ENCODE measurements at places on chromosomes 3 and 15. TPM values are rescaled to one million over a fixed set of nuclear protein-coding genes. Genes with fewer than 3 reads are reported as not detected.
A peak's percentile ranks its signal among the peaks of the same experiment; 100 is the strongest.

BNC1 gene
- not detected for total RNA-seq

DNA sequence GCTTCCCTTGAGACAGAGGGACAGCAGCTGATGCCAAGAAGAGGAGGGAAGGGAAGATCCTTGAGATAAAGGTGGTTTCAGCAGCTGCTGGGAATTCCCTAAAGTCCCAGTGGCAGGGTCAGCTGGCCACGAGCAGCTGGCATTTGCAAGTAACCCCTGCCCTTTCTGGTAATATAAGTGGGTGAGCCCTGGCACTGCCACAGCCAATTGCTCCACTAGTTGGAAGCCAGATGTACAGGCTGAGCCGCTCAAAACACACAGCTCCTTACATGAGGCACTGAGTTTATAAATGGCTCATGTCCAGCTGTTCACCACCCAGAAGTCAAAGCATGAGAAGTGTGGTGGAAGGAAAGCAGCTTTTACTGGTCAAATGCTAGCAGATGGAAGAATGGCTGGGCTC lies 35.4 kb downstream of the PRR20G start:
- DNase-seq, result no peak

DNA sequence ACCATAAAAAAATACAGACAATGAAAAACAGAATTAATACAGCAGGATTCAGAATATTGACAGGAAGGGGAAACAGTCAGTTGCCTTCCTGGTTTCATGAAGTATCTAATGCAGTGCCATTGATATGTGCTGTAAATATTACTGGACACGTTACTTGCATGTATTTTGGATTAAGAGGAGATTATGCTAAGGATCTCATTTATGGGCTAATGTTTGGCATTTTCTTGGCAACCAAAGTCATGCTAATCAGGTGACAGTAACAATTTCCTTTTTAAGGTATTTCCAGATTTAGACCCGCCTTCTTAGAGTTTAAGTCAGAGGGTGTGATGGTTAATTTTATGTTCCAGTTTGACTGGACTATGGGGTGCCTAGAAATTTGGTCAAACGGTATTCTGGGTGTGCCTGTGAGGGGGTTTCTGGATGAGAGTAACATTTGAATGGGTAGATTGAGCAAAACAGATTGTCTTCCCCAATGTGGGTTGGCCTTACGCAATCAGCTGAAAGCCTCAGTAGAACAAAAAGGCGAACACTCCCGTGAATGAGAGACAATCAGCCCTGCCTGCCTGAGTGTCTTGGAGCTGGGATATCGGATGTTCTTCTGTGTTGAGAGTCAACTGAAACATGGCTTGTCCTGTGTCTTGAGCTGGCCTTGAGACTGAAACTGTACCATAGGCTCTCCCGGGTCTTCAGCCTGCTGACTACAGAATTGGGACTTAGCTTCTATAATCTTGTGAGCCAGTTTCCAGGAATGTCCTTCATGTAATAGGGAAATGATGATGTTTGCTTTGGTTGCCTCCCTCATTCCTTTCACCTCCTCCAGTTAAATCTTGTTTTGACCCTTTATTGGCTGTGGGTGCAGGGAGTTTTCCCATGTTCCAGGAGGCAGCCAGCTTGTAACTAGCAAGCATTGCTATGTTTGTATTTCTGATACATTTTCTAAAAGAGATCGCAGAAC lies 10.5 kb downstream of the SQOR start:
- DNase-seq, result no peak

DNA sequence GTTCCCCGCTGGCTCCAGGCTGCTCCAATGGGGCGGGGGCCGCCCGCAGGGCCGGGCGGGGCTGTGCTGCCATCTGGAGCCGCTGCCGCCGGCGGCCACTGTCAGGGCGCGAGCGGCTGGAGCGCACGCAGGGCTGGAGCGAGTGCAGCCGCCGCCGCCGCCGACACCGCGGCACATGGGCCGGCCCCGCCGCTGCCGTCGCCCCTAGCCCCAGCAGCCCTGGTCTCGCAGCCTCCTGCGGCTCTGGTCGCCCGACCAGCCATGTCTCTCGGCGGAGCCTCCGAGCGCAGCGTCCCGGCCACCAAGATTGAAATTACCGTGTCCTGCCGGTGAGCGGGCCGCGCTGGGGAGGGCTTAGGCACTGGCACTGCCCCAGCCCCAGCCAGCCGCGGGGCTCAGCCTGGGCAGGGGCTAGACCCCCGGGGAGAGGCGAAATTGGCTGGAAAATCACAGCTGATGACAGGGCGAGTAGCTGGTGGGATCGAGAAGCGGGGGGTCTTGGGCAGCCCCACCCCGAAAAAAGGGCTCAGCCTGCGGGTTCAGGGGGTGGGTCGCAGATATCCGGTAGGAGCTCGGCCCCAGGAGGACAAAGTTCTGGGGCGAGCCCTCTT lies at the start of gene CPNE9:
CPNE9 (plus strand) TSS at position 98 of the 611 bp plus-strand sequence; CDS start at position 262, 164 bp downstream.
- no peak for DNase-seq

- no peak for DNase-seq
Measured at GRCh38 chr15:62469478-62469873, 304.4 kb upstream of the C2CD4B start.

DNA sequence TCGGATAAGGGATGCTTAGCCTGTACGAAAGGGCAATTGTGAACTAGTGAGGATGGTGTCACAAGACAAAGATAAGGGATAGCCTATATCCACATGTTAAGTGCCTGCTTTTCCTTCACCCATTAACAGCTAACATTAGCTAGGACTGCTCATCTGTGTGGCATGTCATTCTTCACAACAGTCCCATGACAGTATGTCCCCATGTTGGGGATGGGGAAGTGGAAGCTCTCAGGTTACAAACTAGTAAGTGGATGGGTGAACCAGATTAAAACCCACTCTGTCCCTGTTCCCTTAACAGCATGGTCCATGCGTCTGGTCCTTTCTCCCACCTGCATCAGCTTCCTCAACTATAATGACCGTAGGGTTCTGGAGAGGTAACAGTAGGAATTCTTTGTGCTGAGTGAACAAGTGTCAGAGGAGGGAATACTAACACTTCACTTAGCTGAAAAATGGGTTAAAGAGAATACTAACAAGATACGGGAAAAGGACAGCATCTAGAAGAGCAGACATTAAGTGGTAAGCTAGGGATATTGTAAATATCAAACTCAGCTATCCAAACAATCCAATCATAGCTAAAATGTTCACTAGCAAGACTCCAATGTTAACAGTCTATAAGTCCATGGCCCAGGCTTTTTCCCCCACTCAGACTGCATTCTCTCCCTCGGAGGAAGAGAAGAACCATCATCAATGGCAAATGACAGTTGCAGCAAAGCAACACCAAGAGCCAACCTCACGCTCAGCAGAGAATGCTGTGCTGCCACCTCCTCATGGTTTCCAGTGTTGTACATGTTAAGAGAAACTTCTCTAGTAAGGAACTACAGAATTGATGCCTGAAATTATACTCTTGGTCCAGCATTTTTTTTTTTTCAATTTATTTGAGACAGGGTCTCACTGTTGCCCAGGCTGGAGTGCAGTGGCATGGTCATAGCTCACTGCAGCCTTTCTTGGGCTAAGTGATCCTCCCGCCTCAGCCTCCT lies 5.0 kb downstream of the RPLP1 start:
- no peak for DNase-seq

DNA sequence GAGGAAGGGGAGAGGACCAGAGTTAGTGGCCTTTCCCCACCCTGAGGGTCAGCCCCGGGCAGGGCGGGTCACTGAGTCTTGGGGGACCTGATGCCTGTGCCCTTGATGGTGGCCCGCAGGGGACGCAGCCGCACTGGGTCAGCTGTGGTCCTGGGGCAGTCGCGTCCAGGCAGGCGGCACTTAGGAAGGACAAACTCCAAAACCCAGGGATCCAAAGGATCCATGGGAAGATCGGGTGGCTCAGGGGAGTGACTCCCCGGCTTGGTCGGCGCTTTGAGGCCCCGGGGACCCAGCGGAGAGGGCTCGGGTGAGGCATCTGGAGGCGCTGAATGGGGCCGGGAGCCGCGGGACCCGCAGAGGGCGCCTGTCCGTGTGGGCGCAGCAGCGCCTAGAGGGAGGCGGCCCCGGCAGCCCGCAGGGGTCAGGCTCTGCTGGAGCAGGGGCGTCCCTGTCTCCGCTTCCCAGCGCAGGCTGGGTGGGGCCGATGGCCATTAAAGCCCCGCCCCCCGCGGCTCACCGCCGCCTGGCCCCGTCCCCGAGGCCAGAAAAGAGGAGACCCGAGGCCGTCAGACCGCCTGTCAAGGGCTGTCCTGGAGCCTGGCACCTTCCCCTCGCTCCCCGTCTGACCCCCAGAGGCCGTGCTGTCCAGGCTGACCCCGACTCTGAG lies 17.5 kb downstream of the CIDEC start:
- DNase-seq, result no peak

GRCh38 chr3:100999160-100999559 lies 5.9 kb upstream of the ABI3BP start:
- no peak for DNase-seq

DNA sequence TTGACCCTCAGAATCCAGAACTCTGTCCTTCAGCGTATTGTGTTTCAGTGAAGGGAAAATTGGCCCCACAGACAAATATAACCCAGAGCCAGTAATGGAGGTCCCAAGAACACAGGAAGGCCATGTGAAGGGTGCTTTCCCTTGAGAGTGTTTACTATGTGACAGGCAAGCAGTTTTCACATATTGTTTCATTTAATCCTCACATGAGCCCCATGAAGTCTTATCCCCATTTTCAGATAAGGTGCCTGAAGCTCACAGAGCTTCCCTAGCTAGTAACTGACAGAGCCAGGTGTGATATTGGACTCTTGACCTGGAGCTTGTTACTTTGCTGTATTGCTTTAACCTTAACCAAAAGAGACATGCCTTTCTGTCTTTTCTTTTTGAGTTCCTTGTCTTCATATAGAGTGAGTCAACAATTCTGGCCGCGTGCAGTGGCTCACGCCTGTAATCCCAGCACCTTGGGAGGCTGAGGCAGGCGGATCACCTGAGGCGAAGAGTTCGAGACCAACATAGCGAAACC lies 9.4 kb upstream of the DVL3 start:
- DNase-seq, result no peak

DNA sequence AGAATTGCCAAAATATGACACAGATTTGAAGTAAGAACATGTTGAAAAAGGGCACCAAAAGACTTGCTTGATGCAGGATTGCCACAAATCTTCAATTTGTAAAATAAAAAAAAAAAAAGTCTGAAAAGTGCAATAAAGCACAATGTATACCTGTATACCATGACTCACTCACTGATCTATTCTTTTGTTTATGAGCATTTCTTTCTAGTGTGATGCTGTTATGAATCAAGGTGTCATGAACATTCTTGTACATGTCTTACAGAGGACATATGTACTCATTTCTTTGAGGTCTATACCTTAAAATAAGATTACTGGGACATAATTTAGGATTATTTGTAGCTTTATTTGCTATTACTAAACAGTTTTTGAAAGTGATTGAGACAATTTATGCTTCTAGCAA lies 464.9 kb upstream of the RBMS3 start:
- no peak for DNase-seq

- DNase-seq, result no peak
Measured at GRCh38 chr15:80288131-80288530, 36.1 kb upstream of the CTXND1 start.

GRCh38 chr15:42010434-42010833 lies 10.4 kb downstream of the PLA2G4E start:
- DNase-seq, result no peak

IL16 gene
- total RNA-seq, result not detected

CYP19A1 gene
- 0.79 TPM for total RNA-seq

DNA sequence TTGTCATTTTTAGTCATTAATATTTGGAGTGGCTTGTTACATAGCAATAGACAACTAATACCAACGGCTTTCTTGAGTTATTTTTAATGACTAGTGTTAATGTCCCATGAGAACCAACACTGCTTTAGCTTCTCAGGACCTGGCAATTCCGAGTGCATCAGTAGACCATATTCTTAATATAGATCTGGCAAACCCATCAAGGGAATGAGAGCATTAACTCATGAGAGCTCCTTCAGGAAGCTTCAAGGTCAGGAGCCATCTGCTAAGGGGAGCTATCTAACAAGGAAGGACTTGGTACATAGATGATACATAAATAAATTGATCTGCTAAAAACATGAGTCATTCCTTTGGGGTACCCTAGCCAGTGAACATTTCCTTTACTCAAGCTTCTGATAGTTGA lies 122.6 kb upstream of the EPHA3 start:
- DNase-seq, result no peak

DNA sequence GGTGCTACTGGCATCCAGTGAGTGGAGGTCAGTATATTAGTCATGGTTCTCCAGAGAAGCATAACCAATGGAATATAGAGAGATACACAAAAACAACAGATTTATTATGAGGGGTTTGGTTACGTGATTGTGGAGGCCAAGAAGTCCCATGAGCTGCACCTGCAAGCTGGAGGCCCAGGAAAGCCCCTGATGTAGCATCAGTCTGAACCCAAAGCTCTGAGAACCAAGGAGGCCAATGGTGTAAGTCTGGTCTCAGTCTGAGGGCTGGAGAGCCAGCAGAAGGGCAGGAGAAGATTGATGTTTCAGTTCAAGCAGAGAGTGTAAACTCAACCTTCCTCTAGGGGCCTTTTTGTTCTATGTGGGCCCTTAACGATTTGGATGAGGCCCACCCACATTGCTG lies 144.1 kb downstream of the KLF13 start:
- DNase-seq, result no peak

PDZRN3 gene
- 0.05 TPM for total RNA-seq

DNA sequence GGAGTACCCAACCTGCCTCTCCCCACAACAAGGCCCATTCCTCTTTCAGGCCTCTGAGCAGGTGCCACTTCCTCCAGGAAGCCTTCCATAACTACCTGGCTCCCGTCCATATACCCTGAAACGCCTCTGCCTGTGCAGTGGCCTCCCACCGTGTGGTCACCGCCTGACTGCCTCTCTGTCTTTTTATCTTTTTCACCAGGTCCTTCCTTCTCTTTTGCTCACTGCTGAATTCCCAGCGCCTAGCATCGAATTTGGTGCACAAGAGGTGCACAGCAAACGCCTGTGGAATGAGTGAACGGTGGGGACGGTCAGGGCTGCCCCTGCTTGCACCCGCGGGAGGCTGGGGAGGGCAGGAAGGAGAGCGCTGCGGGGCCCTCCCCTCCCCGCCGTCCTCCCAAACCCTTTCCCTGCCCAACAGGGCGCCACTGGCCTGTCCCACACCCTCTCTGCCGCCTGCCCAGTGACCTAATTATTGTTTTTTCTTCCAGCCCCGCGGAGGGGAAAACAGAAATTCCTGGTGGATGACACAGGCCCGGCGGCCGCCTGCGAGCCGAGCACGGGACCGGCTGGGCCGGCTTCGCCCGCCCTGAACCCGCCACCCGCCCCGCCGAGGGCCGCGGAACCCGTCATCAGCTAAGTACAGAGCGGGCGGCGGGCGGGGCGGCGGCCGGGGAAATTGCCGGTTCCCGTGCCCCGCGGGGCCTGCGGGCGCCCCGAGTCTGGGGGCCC lies 140.1 kb downstream of the SMAD6 start:
- DNase-seq, result peak; percentile 69

GRCh38 chr3:43028001-43028400 lies 48.9 kb downstream of the GASK1A start:
- no peak for DNase-seq

- no peak for DNase-seq
Measured at GRCh38 chr3:172057059-172057458, 17.7 kb downstream of the FNDC3B start.

GRCh38 chr15:64536244-64536836 lies 76.0 kb downstream of the ZNF609 start:
- DNase-seq, result peak; percentile 30

All from NCI-H460 (cell line).